Fibroblast of skin of left biceps (primary cell): ENCODE measurements at places on chromosomes 2 and 18.

- peak; percentile 94 for DNase-seq
Measured at GRCh38 chr2:238060542-238061314, at the start of gene SCLY. Gene SCLY, plus strand, starts transcription at chr2:238061001. Its CDS starts 54 bp downstream, at chr2:238061055.

DNA sequence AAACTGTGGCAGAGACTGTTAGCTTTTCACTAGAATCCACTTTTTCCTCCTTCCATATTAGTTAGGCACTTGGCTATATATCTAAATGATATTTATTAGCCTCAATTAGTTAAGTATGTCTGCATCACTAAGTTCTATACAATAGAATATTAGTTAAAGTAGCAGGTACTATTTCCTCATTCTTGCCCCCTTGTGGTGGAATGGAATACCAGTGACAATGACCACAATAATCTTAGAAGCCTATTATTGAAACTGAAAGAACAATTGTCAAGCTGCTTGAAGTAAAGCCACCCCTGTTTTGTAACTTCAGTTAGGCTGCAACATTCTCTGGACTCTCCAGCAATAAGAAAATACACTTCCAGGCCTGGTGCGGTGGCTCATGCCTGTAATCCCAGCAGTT is 476.3 kb upstream of the VWC2L start:
- DNase-seq: no peak

DNA sequence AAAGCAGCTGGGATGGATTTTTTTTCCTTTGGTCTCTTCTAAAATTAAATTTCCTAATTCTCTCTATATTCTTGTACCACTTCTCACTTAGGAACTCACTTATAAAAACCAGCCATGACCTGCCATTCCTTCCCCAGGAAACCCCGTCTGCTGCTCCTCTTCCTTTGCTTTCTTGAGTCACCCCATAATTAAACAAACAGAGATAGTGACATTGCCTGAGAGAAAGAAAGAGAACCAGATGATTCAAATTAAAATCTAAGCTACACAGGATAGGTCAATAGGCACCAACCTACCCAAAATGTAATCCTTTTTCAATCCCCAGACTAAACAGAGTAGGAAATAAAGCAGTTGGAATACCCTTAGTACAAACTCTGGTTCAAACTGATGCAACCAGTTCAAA is 9.7 kb downstream of the STK39 start:
- DNase-seq: no peak

DNA sequence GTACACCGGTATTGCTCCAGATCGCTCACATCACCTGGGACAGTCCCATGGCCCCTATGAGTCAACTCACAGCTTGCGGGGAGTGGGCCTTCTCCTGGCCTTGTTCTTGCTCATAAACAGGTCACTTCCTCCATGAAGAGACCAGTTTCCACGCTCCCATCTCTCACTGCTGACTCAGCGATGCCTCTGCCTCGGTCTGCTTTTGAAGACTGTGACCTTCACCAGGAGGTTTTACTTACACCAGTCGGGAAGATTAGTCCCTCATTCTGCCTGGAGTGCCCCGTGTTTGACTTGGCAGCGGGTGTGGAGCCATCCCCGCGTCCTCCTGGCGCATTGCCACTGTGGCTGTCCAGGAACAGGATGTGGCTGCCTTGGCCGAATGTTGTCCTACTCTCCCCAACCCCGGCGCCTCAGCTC is 159.8 kb downstream of the RHBDD1 start:
- no peak for DNase-seq

DNA sequence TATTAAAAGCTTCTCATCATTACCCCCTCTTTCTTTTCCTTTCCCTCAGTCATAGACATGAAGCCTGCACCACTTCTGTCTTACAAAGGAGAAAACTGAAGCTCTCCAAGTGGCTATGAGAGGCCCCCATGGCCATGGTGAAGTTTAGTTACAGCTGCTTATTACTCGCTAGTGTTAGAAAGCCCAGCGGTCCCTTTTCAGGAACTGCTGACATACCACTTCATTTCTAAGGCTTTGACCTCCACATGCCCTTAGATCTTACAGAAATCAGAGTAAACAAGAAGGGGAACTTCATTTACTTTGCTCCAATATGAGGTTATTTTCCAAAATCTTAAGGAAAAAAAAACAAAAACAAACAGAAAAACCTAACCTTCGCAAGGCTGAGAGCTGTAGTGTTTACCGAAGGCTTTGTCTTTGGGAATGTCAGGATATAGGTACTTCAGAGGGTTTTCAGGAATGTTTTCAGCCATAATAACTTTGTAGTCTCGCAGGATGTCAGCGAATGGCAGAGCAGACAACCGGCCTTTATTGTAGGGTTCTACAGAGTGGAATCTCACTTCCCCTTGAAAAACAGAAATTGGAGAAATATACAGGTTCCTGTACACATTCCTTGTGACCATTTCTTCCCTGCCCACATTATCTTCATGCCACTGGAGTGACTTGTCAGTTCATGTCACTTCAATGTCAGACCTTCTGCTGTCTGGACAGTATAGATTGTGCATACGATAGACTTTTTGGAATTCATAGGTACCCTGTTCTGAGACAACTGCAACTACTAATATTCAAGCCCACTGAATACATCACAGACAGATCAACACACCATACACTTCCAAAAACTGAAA is 18.8 kb upstream of the STAT1 start:
- no peak for DNase-seq

GRCh38 chr2:213015387-213016165 is 135.8 kb downstream of the IKZF2 start:
- DNase-seq: no peak

DNA sequence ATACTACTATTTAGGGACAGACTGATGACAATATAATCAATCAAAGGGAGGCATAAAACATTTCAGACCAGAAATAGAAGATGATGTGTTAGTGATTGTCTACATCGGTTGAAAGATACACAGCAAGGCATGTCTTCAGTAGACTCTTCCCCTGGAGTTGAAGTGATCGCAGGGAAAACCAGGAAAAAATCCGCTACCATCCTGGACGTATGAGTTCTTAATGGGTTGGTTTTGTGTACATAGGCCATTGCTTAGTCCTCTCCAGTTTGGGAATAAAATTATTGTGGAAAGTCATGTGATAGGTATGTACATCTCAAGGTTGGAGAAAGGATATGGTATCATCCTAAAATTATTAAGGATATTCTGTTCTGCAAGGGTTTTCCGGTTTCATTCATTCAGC is 4.3 kb downstream of the APCDD1 start:
- no peak for DNase-seq

DNA sequence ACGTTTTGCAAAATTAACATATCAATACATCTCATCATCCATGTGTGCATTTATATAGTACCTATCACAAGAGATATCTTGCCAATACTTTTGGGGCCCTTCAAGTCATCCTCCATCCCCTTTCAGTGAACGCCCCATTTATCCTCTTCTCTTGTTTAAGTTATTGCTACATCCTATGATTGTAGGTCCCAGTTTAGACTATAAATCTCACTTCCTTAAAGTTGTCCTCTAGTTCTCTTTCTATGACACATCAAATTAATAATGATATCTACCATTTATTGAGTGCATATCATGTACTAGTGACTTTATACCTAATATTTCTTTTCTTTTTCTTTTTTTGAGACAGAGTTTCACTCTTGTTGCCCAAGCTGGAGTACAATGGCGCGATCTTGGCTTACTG is 28.8 kb upstream of the FBXO11 start:
- DNase-seq: no peak

DNA sequence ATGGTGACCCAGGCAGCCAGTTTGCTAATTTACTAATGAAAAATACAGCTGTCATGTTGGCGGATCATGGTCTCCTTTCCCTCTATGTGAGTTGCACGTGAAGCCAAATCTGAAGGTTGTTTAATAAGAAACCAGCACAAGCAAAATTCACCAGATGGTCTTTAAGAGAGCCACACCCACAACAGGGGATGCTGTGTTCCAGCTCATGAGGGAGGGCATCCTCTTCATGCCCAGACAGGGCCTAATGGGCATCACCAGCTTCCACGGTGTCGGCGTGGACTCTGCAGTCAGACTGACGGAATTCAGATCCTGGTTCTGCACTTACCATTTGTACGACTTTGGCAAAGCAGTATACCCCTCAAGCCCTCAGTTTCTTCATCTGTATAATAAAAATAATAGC is 39.9 kb downstream of the TMEM247 start:
- DNase-seq: no peak

DNA sequence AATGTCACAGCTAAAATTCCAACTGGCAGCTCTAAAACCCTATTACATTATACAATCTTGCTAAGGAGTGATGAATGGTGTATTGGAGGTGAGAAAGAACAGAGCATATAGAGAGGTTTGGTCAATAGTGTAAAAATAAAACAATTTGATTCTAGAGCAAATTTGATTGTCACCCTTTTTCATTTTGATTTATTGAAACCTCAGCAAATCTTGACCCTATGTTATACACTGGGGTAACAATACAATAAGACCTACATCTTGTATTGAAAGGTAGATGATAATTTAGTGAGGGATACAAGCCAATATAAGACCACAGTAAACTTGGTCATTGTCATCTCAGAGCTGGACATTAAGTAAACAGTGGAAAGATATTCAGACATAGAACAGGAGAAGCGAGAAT is 671.9 kb downstream of the IRS1 start:
- DNase-seq: no peak

DNA sequence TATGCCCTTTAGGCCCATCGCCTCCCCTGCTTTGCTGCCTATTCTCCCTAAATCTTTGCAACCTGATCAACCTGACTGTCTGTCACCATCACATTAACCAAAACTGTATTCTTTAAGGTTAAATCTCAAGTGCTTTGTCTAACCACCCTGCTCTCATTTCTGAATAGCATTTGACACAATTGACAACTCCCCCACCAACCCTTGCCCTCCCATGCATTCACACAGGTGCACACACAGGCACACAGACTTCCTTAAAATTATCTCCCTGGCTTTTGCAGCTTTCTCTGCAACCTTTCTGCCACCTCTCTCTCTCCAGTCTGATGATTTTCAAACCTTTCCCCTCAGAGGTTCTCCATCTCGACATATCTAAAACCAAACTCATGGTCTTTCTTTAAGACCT is 64.6 kb upstream of the ST8SIA3 start:
- no peak for DNase-seq

DNA sequence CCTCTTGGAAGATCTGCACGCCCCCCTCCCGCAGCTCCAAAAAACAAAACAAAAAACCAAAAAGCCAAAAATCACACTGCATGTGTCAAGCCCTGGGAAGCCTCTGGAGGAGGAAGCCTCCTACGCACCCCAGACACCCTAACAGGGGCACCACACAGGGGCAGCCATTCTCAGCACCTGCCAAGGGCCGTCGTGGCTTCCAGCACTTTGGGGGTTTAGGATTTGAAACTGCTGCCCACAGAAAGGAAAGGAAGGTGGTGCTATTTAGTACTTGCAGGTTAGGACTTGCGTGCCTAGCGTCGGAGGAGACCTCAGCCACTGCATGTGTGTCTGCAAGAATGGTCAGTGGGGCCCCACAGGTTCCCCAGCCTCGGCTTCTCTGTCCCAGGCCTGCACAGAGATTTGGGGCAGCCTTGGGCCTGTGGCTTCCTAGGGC is 419 bp upstream of the GPR55 start:
- no peak for DNase-seq
